ENCODE measurements at places on chromosomes 12 and 14.

GRCh38 chr12:79217306-79217705, 352.7 kb downstream of the SYT1 start:
- no peak for DNase-seq

DNA sequence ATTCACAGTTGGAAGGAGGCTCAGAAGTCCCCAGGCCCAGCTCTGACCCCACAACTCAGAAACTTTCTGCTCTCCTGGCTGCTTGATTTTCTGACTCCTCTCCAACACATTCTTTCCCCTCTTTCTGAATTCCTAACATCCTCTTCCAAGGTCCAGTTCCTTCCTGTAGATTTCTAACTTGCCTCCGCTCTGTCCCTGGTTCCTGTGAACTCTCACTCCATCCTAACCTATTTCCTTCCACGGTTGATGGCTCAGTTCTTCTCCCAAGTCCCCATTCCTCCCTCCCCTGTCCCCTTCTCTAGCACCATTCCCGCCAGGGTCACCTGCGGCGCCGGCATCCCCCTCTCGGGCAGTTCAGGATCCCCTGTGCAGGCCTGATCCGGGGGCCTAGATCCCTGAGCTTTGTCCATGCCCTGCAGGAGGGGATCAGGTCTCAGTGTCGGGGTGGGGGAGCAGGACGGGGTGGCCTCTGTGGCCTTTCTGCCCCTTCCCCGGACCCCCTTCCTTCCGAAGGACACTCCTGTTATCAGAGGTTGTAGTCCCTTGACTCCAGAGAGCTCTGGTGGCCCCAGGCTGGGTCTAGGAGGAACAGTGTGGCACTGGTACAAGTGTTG, 6.0 kb upstream of the SLC22A17 start:
- DNase-seq: no peak

DNA sequence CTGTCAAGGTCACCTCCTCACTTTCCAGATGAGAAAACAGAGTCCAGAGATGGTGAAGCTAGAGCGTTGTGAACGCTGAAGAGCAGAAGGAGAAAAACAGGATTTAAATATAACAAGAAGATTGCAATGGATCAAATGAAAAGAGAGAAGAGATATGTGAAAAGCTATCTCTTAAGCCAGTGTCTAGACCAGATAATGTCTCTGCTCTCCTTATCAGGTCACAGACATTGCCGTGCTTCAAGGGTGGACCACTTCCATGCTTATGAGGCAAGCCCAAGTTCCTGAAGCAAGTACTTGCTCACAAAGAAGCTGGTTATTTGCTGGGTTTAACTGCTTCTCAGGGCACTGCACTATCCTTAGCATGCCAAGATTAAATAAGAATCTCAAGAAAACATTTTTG, 31.6 kb upstream of the FRS2 start:
- DNase-seq: no peak

DNA sequence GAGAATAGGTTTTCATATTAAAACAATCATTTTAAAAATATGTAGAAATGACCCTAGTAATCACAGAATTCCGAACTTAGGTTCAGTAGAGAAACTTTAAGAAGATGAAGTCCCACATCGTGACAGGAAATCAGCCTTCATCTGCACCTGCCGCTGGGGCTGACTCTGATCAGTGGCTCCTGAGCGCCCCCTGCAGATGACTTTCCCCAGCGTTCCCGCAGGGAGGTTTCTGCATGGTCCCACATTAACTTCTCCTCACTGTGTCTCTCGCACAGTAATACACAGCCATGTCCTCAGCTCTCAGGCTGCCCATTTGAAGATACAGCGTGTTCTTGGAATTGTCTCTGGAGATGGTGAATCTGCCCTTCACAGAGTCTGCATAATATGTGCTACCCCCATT, 1131.1 kb downstream of the TMEM121 start:
- DNase-seq: peak; percentile 63

- DNase-seq: no peak
These were observed 21.6 kb downstream of the BTG1 start for GRCh38 chr12:92123780-92124688.

GRCh38 chr12:12267742-12268200, 927 bp upstream of the LRP6 start:
- no peak for DNase-seq

GRCh38 chr12:102543494-102544485, 63.4 kb upstream of the IGF1 start:
- no peak for DNase-seq

DNA sequence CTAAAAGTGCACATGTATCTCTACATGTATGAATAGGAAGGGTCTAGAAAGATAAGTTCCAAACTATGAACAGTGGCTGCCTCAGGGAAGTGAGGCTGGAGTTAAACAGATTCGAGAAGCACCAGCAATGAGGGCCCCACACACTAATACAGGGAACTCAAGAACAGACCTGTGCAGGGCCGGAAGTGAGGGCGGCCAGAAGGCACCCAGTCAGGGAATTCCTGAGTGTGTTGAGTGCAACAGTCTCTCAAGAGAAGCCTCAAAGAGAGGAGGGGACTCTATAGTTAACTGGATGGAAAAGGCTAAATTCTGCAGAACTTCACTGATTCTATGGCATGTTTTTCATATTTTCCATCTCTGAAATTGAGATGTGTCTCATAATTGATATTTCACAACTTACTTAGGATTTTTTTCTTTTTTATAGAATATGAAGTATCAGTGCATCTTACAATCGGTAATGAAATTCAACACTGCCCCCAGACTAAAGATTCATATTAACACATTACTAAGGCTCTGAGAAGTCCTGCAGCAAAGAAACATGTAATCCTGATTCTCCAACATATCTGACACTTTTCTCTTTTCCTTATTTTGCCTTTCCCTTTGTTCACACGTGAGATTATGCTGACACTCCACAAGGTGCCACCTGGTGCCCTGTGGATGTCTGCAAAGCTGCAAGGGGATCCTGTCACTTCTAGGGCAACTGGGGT, 61.3 kb downstream of the CHGA start:
- DNase-seq: no peak

DNA sequence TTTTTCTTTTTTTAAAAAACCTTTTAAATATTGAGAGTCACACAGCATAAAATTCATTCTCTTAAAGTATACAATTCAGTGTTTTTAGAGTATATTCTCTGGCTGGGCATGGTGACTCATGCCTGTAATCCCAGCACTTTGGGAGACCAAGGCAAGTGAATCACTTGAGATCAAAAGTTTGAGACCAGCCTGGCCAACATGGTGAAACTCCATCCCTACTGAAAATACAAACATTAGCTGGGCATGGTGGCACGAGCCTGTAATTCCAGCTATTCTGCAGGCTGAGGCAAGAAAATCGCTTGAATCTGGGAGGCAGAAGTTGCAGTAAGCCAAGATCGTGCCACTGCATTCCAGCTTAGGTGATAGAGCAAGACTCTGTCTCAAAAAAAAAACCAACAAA, 68.4 kb upstream of the BCAT1 start:
- DNase-seq: no peak

DNA sequence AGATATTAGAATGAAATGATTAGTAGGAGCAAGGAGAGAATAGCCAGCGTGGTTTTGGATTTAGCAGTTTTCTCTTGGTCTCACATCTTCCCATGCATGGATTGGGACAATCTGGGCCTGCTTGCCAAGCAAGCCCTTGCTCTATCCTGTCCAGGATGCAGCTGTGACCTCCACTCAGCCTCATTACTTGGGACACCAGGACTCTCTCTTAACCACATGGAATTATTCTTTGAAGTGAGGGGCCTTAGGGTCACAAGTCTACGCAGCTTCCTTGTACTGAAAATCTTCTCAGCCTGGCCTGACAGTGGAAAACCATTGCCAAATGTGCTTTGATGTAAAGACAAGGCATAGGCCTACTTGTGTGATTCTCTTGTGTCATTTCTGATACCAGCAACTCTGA, 28.0 kb upstream of the DCN start:
- no peak for DNase-seq

DNA sequence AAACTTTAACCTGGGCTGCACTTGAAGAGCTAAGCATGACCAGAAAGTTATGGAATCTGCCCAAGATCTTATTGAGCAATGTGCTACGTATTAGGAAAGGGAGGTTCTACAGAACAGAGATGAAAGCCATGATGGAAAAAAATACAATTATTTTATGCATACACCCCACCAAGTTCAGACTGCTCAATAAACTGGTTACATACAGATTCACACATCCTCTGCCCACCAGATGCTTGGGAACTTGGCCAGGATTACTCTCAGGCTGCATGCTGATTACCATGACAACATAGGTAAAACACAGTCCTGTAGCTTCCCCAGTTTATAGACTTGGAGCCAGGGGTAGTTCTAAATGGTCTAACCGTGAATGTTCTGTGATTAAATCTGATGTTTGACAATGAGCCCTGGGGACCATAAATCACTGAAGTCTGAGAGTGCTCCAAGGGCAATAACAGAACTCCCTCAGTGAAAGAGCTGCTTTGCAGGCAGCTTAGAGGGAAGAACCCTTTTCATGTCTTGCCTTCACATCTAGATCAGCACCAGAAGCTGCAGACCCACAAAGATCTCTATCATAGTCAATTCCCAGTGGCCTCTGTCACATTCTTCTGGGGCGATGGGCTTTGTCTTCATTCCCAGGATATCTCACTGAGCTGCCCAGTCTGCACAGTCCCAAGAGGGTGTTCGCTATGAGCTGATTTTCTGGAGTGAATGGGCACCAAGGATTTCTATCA, 232.2 kb downstream of the EMP1 start:
- DNase-seq: no peak

- DNase-seq: no peak
These were observed 174.7 kb upstream of the HIF1A start for GRCh38 chr14:61520576-61520975.

- no peak for DNase-seq
These were observed at the start of gene PRKD1 for GRCh38 chr14:29927376-29928116. PRKD1 (minus strand) TSS chr14:29927847.

- DNase-seq: no peak
These were observed 70.6 kb downstream of the FSCB start for GRCh38 chr14:44436458-44436857.

DNA sequence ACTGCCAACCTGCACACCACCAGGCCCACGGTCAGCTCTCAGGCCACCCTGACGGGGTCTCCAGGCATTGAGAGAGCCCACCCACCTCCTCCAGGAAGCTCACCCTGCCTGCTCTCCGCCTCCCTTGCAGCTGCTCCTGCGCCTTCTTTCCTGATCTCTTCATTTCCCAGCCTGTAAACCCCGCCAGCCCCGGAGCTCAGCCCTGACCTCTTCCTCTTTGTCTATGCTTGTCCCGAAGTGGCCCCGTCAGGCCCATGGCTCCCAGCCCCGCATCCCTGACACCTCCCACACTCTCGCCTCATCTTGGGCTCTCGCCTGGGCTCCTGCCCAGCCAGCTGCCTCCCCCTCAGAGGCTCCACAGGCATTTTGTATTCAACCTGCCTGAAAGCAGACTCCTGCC, 139.3 kb downstream of the CALM1 start:
- DNase-seq: no peak

- no peak for DNase-seq
These were observed 64.2 kb downstream of the SPRING1 start for GRCh38 chr12:116673681-116674111.

DNA sequence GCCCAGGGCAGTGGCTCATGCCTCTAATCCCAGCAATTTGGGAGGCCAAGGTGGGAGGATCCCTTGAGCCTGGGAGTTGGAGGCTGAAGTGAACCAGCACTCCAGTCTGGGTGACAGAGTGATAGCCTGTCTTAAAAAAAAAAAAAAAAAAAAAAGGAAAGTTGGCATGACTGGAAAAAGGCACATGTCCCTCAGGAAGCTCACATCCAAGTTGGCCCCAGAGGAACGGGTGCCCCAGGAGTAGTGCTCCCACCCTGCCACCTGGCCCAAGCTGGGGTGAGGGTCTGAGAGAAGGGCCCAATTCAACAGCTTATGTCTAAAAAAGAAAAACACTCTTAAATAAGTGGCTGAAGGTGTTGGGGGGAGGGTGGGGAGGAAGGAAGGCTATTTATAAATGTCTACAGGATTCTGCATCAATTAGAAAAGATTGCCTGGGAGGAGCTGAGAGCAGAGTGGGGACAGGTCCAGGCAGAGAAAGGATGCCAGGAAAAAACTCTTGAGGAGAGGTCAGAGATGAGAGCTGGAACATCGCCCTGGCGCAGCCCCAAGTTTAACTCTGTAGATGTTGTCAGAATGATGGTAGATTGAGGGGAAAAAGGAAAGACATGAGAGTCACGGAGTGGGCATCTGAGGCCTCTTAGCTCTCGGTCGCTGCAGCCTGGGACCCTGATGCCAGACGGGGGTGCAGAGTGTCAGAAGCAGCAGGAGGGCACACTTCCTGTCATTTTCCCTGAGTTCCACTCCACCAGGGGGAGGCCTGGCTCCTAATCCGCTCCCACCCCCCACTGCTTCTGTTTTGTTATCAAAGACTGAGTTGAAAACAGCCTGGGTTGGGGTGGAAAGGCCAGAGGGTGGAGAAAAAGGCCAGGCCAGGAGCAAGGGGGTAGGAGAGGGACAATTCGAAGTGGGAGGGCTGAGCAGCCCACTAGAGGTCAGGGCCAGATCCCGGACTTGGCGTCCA, 7.3 kb downstream of the SPRYD3 start:
- no peak for DNase-seq

DNA sequence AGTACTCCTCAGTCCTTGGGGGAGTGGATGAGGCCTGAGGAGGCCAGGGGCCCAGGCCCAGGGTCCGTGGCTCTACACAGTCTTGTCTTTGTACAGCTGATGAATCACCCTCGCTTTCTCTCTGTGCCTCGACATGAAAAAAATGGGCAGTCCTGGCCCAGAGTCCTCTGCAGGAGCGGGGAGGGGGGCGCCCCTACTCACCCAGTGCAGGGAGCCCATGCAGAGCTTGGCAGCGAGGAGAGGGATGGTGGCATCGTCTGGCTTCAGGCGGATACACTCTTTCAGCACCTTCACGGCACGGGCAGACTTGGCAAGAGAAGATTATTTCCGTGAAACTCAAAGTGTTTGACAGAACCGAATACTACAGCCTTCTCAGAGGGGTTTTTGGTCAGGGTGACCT, 159.3 kb downstream of the TTC7B start:
- no peak for DNase-seq

DNA sequence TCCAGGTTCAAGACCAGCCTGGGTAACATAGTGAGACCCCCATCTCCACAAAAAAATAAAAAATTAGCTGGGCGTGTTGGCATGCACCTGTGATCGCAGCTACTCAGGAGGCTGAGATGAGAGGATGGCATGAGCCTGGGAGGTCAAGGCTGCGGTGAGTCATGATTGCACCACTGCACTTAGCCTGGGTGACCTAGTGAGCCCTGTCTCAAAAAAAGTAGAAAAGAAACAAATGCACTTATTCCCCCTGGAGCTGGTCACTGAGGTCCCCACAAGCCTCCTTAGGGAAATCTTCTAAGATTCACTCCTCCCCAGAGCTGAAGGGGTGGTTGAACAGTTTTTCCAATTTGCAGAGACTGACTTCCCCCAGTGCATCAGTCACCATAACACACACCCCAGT, 1.6 kb downstream of the CD9 start:
- no peak for DNase-seq
